ENCODE measurements at places on chromosomes 2 and 18. TPM values are rescaled to one million over a fixed set of nuclear protein-coding genes. Genes with fewer than 3 reads are reported as not detected.

DNA sequence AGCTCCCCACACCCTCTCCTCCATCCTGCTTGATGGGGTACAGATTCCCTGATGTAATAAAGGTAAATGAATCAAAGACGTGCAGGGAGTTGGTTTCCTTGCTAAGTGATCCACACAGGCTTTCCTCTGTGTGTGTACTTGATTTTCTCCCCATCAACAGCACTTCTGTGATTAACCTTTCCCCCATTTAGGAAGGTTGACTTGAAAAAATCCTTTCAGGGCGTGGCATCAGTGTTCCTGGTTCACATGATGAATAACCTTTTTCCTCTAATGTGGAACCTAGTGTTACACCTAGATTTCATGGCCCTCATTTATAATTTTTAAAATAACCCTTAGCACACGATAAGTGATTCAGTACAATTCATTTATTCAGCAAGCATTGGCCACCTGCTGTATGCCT is 115.0 kb downstream of the ICA1L start:
- DNase-seq, result no peak

DNA sequence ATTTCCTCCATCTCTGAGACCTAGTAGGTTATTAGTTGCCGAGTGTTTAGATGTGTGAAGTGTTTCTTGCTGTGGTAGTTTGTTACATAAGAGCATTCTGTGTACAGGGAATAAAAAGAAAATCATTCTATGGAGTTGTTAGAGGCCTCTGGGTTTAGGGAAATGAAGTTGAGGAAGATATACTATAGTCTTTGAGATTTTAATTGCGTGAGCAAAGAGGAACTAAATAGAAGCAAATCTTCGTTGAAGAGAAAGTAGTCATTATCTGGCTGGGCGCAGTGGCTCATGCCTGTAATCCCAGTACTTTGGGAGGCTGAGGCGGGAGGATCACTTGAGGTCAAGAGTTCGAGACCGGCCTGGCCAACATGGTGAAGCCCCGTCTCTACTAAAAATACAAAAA is 19.0 kb downstream of the USP39 start:
- no peak for DNase-seq

GRCh38 chr2:74138600-74139323 is 8.9 kb downstream of the BOLA3 start:
- no peak for DNase-seq

DNA sequence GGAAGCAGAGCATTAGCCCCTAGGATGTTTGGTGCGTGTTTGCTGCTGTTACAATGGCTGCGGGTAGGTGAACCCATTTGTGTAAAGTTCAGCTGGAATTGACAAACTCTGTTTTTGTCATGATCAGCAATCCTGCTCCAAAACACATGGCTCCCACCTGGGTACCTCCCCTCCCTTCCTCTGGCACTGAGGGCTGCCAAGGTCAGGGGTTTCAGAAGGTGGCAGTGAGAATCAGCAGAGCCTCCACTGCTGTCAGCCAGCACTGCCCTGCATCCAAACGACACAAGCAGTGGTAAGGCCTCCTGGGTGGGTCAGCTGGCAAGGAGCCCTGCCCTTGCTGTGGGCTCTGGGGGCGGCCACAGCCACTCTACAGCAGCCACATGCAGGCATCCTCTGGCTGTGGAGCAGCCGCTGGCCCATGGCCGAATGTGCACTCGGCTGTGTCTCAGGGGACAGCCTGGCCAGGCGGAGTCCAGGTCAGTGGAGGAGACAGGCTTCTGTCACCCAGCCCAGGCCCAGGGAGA is 32.8 kb upstream of the LDLRAD4 start:
- DNase-seq, result no peak

DNA sequence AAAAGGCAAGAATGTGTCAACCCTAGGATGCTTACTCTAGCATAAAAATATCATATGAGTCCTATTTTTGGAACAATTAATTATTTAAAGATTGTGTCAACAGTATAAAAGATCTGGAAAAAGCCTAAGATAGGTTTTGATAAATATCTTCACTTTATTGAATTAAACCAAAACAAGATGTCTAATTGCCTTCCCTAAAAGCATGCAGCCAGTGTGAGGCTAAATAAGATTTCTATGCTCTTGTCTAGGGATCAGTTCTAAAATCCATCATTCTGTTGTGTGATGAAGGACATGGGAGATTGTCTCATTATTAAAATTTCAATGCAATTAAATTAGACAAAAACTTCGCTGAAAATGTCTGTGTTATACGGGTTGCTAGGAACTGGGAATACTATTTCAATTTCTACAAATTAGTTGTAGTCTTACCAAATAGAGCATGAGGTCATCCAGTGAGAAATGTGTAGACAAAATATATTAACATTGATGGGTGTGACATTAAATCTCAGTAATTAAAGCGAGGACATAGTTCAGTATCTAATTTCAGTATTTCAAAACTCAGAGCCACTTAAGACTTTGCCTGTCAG is 535.6 kb upstream of the FSIP2 start:
- DNase-seq, result no peak

DNA sequence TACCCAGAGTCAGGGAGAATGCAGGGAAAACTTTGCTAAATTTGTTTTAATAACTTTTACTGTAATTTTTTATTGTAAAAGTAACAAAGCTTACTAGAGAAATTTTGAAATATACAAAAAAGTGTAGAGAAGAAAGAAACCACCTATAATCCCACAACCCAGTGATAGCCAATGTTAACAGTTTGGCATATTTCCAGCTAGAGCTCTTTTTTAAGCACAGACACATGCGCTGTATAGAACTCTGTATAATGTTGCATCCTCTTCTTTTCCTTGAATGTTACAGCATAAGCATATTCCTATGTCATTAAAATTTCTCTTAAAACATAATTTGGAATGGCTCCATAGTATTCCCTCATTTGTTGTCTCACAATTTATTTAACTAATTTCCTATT is 37.4 kb upstream of the EPAS1 start:
- no peak for DNase-seq

DNA sequence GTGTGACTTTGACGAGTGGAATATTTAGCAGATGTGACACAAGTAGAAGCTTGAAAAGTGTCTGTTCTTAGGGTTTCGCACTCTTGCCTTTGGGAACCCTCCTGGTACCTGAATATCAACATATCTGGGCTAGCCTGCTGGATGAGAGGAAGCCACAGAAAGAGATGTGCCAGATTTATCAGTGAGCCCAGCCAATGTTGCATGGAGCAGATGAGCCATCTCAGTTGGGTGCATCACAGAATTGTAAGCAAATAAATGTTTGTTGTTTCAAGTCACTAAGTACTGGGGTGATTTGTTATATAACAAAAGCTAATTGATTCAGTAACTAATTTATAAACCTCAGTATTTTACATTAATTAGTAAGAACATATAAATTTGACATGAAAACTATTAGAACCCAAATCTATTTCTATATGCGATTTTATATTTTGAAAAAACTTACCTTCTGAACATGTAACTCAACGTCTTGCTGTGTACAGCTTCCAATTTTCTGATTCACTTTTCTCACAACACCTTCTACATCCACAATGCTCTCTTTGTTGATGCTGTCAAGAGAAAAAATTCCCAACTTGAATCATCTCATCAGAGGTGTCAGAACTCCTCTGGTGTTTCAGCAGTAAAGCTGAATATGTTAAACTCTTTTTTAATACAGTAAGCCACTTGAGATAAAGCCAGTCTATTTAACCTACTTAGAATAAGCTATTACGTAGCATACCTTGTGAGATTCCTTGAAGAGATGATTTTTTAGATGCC is 42.3 kb downstream of the DARS1 start:
- DNase-seq, result no peak

DNA sequence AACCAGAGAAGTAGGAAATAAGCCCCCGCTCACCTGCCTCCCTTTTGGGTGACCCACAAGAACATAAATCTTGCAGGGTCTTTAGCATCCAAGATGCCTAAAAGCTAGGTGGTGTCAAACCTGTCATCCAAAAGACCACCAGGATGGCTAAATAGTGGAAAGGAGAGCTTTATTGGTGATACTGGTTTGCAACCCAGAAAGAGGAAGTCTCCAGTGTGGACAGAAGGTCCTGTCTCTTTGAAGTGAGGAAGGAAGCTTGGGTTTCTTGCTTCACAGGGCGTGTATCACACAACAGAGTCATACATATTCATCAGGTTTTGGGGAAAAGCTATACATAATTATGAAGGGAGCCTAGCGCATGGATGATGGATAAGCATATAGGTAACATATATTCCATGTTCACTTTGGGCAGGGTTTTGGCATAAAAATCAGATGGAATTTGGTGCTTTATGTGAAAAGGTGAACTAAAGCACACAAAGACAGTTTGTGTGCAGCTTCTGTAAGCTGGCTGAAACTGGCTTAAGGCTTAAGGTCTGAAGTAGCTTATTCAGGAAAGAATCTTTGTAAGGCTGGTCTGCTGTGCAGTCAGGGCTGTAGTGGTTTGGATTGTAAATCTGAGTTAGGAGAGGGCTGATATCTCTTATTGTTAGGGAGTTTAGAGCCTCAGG is 102.2 kb upstream of the MSH2 start:
- DNase-seq, result no peak

- peak; percentile 88 for DNase-seq
Observed at GRCh38 chr2:240840435-240841060, 20.5 kb upstream of the KIF1A start.

DNA sequence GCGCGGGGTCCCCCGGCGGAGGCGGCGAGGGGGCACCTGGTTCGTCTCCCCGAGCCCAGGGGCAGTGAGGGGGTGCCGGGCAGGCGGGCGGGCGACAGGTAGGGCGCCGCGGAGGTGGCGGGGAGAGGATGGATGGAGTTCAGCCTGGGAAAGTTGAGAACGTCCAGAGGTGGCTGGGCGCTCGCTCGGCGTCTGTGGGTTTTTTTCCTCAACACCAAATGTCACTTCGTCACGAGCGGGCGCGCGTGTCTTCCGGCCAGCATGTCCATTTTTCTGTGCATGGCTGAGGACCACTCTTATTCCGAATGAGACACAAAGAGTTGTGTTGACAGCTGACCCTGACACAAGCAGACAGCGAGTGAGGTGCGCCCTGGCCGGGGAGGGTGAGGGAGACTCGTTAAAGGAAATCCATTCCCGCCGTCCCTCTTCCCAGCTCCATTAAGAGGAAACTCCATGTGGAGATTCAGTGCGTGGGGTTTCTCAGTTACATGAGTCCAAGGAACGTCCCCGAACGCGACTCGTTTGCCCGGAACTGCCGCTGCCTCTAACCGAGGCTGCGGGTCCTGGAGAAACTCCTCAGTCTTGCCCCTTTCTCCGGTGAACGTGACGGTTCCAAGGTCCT is 859 bp downstream of the GREB1L start:
- peak; percentile 52 for DNase-seq

DNA sequence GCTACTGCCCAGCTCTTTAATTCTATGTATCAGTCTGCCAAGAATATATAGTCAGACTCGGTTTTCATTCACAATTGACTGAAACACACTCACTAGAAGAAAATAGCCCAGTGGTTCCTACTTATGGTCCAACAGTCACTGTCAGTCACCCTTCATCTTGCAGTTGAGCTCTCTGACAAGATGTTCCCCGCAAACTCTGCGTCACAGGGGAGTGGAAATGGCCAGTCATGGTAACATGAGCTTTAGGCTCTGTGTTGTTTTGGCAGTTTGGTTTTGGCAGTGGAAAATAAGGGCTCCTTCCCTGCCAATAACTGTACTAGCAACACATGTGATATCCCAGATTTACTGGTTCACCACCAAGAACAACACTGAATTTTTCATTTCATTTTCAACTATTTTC is 122.5 kb downstream of the PRPF40A start:
- peak; percentile 94 for DNase-seq

- DNase-seq, result no peak
Observed at GRCh38 chr18:59233017-59233410, 13.1 kb downstream of the GRP start.

GRCh38 chr2:166240387-166241313 is 112.8 kb upstream of the SCN1A start:
- DNase-seq, result no peak

DNA sequence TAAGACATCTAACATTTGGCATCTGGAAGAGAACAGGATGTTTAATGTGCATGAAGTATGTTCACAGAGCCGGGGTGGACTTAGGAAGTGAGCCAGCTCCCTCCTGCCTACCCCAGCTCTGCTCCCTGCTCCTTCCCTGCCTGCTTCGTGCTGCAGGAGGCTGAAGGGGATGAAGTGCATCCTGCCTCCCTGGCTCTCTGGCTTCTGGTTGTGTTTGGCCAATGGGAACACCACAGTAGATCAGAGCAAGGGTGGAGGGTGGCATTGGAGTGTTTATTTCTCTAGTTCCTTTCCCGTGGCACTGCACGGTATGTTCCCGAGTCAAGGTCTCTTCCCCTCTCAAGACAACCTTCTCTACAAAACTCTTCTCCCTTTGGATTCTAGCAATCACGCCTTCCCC is 379.9 kb downstream of the CLIP4 start:
- DNase-seq, result no peak

GRCh38 chr2:239204876-239205468 is 195.8 kb downstream of the HDAC4 start:
- no peak for DNase-seq

DNA sequence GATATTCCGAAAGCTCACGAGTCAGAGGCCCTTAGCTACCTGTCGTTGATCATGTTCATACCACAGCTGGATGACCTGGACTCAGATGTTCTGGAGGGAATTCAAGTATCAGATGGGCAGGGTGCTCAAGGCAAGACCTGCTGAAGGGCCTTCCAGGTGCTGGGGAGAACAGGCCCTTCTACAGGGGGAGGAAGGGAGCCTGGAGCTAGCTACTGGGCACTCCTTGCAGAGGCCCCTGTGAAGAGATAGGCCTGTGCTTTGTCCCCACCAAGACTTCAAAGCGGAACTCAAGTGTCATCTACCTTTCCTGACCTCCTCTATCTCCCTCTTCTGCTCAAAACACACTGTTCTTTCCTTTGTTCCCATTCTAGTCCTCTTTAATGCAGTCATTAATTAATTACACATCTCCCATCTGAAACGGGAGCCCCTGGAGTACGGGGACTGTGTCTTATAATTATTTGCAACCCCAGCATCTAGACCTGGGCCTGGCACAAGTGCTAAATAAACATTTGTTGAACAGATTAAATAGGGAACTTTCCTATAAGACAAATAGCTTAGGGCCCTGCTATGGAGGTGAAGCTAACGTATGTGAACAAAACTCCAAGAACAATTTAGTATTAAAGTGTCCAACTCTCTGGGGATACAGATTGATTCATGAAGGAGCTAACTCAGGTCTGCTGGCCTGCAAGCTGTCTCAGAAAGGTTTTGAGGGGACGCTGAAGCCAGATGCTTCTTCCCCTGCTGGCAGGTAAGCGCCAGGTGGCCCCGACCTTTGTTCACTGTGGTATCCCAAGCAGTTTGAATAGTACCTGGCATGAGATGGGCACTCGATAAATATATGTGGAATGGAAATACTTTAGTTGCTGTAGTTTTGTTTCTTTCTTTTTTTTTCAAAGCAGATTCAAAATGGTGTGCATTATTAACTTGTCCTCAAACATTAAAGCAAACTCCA is 22.0 kb downstream of the RHOB start:
- DNase-seq, result no peak

GRCh38 chr2:178478130-178478438 is 316 bp downstream of the FKBP7 start:
- DNase-seq, result no peak

KANSL1L gene
- total RNA-seq, result 32.1 TPM

SIX2 gene
- total RNA-seq, result 68.8 TPM

IL37 gene
- not detected for total RNA-seq

RGPD4 gene
- total RNA-seq, result not detected

SERPINB10 gene
- total RNA-seq, result not detected

KCNE4 gene
- 27.1 TPM for total RNA-seq

Measured in myocyte (in vitro differentiated cells).